ENCODE measurements at places on chromosomes 7 and 10.

DNA sequence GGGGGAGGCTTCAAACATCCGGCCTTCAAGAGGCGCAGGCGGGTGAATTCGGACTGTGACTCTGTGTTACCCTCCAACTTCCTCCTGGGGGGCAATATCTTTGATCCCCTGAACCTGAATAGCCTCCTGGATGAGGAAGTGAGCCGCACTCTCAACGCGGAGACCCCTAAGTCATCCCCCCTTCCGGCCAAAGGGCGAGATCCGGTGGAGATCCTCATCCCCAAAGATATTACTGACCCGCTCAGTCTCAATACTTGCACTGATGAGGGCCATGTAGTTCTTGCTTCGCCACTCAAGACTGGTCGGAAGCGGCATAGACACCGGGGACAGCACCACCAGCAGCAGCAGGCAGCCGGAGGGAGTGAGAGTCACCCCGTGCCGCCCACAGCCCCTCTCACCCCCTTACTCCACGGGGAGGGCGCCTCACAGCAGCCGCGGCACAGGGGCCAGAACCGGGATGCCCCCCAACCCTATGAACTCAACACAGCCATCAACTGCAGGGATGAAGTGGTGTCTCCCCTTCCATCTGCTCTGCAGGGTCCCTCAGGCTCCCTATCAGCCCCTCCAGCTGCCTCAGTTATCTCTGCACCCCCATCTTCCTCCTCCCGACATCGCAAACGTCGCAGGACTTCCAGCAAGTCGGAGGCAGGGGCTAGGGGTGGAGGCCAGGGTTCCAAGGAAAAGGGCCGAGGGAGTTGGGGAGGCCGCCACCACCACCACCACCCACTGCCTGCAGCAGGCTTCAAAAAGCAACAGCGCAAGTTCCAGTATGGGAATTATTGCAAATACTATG is 1.1 kb downstream of the MEPCE start:
- no peak for DNase-seq

GRCh38 chr10:42950606-42951485 is 126.0 kb upstream of the RET start:
- DNase-seq, result no peak

DNA sequence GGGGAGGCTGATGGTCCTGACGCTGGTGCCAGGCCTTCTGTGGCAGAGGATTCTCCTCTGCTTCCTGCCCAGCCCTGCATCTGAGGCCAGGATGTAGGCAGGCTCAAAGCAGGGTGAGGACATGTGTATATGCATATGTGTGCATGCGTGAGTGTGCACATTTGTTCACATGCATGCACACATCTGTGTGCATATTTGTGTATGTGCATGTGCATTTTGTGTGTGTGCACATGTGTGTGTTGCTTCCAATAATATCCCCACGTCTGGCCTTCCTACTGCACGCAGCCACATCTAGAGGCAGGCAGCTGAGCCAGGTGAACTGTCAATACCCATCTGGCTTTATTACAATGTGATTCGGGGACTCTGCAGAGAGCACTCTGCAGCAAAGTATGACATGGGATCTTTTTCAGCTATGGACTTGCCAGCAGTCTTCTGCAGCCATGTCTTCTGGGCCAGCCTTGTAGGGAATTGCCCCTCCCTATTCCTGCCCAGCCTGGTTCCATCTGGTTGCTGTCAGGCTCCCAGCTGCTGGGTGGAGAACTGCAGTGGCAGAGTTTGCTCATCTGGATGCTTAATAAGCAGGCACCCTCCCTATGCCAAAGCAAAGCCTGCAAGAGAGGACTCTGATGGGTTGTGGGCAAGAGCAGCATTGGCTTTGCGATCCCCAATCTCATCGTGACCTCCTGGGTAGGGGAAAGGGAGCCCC is 140.7 kb downstream of the PFKFB3 start:
- no peak for DNase-seq

- no peak for DNase-seq
Measured at GRCh38 chr10:61486738-61487396, 33.7 kb upstream of the TMEM26 start.

- DNase-seq, result no peak
Measured at GRCh38 chr7:110759069-110759468, 331.9 kb upstream of the LRRN3 start.

DNA sequence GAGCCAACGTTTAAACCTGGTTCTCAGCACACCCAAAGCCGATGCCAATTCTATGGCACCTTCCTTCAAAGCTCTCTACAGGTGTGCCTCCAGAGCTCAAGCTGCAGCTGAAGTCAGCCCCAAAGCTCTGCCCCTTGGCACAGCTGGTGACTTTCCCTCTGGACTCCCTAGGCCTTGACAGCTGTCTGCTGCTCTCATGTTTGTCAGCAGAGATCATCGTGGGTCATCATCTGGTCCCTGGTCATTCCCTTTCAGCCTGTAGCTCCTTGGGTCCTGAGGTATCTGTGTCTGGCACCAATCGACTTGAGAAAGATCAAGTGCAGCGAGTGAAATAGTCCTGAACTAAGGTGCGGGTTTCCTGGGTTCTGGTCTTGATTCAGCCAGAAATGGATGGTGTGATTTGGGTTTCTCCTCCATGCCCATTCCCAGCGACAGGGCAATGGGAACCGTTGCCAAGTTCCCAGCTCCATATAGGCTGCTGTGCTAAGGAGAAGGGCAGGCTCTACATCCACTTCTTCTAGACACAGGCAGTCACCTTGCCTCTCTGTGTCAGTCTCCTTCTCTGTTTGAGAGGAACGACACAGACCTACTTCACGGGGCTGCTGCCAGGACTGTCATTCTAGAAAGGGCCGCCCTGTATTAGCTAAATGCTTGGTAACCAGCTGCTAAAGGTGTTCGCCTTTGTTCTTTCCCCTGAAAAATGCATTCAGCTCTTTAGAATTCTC is 3.6 kb downstream of the PKD1L1 start:
- no peak for DNase-seq

- DNase-seq, result no peak
Measured at GRCh38 chr10:112851181-112851580, 98.9 kb upstream of the TCF7L2 start.

DNA sequence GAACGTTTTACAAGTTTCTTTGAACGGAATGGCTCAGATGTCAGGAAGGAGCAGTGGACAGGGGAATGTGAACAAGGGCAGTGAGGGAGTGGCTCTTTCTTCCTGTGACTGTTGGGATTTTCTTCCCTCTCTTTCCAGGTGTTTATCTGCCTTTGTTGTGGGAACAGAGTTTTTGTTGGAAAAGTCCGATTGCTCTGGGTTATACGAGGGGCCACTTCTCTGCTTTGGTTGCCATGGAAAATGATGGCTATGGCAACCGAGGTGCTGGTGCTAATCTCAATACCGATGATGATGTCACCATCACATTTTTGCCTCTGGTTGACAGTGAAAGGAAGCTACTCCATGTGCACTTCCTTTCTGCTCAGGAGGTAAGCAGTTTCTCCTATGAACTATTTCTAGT is 41.4 kb downstream of the ZRANB1 start:
- no peak for DNase-seq
